ENCODE measurements at places on chromosomes 1 and 21.
A peak's percentile ranks its signal among the peaks of the same experiment; 100 is the strongest.

- no peak for DNase-seq
Measured at GRCh38 chr21:16587141-16587581, 857.4 kb downstream of the USP25 start.

DNA sequence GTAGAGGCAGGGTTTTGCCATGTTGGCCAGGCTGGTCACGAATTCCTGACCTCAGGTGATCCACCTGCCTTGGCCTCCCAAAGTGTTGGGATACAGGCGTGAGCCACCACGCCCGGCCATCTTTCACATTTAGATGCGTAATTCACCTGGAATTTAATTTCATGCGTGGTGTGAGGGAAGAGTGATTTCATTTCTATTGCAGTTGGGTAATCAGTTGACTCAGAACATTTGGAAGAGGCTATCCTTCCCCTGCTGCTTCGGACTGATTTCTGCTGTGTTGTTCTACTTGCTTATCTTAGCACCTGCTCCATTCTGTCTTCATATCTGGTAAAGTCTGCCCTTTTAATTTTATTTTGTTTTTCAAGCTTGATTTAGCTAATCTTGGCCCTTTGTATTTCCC lies 19.1 kb downstream of the DIP2A start:
- DNase-seq: no peak

DNA sequence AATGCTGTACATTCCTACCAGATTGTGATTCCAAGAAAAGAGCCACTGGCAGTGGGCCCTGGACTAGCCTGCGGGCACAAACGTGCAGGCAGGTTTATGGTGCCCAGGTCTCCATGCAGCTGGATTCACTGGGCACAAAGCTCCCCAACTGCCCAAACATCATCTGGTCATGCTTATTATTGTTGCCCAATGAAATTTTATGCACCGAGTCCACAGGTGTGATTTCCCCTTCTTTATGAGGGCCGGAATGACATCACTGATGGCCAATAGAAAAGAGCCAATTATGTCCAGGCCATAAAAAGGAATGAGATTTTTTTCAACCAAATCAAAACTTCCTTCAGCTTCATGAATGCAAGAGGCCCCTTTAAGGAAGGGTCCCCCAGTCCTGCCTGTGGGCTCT lies 66.2 kb downstream of the ERI3 start:
- no peak for DNase-seq

GRCh38 chr1:55353707-55354620 lies 138.8 kb upstream of the USP24 start:
- DNase-seq: no peak

GRCh38 chr1:224681816-224682215 lies 65.7 kb downstream of the CNIH3 start:
- no peak for DNase-seq

DNA sequence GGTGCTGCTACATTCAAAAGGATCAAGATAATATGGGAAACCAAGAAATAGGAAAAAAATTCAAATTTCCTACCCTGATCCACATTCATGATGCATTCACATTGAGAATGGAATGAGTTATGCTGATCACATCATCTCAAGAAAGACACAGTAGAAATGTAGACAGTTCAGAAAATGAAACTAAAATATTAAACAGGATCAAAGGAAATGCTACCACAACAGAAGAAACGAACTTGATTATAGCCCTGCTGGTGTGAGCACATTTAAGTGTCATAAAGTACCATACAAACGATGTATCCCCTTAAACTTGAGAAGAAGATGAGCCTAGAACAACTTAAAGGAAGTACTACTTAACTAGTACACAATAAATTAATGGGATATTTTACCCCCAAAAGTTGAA lies 21.3 kb downstream of the SYDE2 start:
- DNase-seq: no peak

GRCh38 chr1:116436611-116436970 lies 63.5 kb downstream of the ATP1A1 start:
- no peak for DNase-seq

- peak; percentile 67 for DNase-seq
Measured at GRCh38 chr21:35048183-35048601, 910 bp downstream of the RUNX1 start.

- peak; percentile 13 for DNase-seq
Measured at GRCh38 chr1:54846716-54847284, 40.2 kb downstream of the DHCR24 start.

- DNase-seq: no peak
Measured at GRCh38 chr1:182381962-182382819, 9.4 kb downstream of the GLUL start.

DNA sequence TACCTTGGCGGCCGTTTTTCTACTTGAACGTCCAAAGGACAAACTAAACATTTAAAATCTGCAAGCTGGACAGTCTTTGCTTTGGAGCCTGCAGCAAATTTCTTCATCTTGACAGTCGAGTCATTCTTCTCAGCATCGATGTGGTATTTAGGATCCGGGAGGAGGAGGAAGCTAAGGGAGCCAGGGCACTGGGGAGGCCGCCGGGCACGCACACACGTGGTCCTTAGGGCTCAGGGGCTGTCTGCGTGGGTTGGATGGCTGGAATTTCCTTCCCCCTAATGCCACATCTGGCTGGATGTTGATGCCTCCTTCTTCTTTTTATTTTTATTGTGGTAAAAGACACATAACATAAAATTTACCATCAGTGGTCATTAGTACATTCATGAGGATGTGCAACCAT lies 300.9 kb downstream of the CAMTA1 start:
- DNase-seq: no peak

DNA sequence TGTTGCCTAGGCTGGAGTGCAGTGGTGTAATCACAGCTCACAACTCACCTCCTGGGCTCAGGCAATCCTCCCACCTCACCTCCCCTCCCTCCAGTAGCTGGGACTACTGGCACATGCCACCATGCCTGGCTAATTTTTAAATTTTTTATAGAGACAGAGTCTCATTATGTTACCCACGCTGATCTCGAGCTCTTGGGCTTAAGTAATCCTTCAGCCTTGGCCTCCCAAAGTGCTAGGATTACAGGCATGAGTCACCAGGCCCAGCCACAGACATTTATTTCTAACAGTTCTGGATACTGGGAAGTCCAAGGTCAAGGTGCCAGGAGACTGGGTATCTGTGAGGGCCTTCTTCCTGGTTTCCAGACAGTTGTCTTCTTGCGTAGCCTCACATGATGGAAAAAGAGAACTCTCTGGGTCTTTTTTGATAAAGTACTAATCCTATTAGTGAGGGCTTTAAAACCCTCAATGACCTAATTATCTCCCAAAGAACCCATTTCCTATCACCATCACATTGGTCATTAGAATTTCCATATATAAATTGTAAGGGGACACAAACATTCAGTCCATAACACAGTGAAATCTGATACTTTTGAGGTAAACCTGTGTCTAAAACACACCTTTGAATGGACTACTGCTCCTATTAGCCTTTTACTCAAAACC lies 67.9 kb downstream of the PHACTR4 start:
- DNase-seq: no peak

DNA sequence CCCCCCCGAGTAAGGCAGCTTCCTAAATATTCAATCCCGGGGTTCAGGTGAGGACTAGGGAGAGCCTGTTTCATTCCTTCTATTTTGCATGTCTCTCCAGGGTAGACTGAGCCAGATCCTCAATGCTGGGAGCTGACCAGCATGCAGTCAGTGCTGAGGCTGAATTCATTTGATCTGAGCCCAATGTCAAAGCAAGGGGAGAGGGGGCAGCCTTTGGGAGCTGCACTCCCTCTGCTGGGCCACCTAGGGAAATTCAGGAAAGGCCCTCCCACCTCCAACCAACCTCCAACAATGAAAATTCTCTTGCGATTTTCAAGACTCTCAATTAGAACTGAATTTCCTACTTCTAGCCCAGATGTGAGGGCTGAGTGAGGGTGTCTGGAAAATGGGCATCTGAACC lies 371.2 kb downstream of the NPHP4 start:
- DNase-seq: no peak

DNA sequence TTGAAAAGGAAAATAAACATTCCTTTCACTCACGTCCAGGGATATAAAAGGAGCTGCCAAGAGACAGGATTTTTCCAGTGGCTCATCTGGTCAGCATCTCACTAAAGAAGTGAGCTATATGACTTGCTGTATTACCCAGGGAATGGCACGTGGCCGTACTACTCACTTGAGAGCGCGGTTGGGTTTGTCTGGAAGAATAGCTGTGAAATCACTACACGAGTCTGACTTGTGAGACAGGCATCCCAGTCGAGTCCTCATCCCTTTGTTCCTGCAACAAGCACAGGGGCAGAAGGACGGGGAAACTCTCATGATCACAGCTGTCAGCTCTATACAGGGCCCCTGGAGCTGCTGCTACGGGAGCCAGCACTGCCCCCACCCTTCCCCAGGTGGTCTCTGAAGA lies 17.7 kb downstream of the RGS8 start:
- no peak for DNase-seq

DNA sequence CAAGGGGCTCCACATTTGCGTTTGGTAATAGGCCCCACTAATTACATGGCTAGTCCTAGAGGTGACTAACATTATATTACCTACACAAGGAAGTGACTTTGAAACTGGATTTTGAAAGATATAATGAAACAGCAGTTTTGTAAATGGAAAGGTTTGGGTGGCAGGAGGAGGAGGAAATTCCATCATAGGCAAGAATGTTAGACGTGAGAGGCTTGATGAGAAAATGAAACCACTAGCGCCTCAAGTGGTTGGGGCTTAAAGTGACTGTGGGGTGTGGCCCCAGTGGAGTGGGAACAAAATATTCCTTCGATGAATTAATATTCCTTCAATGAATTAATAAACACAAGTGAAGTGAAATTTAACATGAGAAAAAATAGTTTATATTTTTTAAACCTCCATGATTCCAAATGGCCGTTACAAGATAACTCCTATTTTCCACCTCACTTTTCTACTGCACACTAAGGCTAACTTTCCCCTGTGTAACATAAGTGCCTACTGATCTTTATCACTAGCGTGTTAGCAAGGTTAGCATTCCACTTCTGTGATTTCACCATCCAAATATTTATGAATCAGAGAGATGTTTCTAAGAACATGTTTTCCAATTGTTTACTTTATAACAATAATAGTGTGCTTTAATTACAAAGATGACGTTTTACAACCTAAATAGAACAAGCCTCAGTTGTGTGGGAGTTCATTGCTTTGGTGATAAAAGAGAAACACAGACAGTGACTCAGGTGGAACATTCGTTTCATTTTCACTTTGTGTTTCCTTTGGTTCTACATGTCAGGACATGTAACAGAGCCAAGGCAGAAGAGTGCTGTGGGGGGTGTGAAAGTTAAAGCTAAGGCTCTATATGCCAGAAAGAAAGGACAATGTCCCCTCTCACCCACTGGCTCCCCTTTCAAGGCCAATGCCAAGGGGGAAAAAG lies 12.5 kb upstream of the ATF3 start:
- peak; percentile 55 for DNase-seq

DNA sequence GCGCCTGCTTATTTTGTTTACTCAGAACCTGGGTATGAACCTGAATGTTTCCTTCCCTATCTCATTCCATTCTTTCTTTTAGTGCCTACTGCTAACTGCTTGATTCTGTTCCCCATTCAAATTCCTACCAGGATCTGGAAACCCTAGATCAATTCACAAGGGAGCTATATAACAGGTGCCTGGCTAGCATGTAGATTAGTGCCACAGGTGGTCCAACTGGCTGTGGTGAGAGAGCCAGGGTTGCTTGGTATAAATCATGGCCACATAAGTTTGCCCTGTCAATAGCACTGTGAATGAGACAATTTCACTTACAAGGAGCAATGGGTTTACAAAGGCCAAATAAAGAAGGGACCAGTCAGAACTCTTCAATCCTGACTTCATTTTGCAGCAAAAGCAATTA lies 6.6 kb upstream of the PRPF38B start:
- DNase-seq: no peak

DNA sequence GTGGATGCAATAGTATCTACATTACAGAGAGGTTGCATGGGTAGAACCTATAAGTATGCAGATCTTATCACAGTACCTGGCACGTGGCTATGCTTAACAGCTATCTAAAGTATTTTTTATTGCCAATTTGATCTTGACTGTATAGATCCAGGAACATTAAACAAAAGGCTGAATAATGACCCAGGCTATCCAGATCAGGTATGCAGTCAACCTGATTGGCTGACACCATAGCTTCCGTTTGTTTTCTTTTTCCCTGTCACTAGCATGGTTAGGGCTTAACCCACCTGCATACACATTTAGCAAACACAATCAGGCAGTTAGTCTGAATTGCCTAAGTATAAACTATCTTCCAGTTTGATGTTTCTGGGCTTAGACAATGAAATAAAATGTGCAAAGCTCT lies 264.9 kb upstream of the PLXNA2 start:
- no peak for DNase-seq

DNA sequence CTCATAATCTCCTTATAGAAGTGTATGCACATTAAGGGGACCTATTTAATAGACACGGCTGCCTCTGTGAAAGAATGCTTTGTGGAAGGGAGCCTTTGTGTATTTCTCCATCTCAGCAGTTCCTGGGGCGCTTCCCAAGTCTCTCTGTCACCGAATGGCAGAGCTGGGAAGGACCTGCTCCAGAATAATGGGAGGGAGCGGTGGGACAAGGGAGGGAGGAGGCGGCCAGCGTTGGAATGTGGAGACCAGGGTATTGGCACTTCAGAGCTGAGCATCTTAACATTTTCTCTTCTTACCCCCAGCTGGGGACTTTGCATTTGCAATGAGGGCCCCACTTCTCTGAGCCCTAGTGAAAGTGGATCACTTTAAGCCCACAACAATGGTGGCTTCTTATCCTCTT lies 23.9 kb downstream of the CACHD1 start:
- DNase-seq: no peak

DNA sequence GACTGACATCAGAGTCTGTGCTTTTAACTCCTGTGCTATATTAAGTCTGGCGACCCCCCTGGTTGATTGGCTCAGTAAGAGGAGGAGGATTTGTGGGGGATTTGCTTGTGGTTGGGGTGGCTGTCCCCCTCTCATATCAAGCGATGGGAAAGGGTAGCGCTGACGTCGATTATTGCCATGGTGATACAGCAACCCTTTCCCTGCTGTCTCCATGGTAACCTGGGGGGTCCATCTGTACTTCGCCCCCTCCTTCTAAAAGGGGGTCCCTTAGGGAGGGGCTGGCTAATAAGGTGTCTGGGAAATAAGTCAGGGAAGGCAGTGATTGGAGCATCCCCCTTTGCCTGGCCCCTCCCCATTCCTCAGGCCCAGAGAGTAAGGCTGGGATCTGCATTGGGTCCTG lies 4.7 kb downstream of the FAM229A start:
- DNase-seq: no peak

DNA sequence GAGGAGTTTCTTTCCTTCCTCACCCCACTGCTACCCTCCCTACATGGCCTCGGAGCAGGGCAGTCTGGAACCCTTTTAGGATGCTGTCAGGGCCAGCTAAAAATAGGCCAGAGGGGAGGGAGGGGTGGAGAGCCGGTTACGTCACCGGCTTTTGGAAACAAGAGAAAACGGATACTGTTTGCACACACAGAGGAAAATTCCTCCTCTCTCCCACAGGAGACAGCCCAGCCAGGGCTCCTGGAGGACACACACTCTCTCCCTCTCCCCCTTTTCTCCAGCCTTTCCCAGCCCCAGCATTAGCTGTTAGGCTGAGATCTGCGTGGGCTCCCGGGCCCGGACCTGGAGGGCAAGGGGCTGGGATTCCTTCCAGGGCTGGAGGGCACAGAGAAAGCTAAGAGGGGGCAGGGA lies 20.0 kb upstream of the ALDH4A1 start:
- DNase-seq: no peak

DNA sequence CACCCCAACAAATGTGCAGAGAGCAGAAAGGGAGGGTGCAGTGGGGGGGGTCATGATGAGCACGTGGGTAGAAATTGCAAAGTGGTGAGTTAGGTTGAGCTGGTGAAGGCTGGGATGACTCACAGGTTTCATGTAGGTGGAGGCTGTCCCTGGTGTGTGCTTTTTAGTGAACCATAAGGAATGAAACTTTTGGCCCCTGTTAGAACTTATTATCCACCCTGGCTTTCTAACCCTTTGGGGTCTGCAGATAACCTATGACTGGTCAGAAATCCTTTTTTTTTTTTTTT lies 46.9 kb downstream of the DOP1B start:
- peak; percentile 52 for DNase-seq
